ENCODE measurements at places on chromosomes 7 and 10.

GRCh38 chr7:107953924-107954303, 49.0 kb downstream of the LAMB1 start:
- no peak for DNase-seq

- peak; percentile 84 for DNase-seq
Measured at GRCh38 chr7:73718905-73719805, at the start of gene STX1A. Gene STX1A, minus strand, starts transcription at chr7:73719669. Its CDS starts 38 bp downstream, at chr7:73719631.

DNA sequence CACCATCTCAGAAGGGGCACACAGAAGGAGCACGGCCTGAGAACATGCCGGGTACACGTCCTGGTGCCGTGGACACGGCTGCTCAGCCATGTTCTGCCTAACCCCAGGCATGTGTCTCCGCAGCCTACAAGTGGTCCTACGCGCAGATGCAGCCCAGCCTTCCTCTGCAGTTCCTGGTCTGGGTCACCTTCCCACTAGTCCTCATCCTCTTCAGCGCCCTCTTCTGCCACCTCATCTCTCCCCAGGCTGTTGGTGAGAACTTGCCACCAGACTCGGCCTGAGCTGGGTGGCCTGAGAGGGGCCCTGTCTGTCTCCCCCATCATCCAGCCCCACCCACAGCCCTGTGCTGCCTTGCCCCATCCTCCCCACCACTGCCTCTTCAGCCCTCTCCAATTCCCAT, 5.3 kb downstream of the CLCN1 start:
- no peak for DNase-seq

DNA sequence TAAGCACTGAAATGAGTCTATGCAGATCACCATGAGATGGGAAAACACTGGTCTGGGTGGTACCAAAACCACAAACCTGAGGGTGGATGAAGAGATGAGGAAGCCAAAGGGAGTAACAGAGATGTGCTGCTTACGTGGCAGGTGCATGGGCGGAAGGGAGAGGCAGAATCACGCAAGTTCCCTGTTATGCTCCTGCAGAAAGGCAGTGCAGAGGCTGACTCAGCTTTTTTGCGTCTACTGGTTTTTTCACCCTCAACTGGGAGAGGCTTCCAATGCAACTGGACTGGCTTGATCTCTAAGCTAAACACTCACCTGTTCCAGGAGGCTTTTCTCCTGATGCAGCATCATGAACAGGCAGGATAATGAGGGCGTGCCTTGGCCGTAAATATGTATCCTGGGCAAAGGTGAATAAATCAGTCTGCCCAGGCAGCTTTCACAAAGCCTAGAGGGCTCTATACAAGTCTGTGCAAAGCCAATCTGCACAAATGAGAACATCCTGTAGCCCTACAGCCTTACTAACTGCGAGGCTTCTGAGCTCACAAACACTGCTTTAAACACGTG, 95.4 kb upstream of the AFAP1L2 start:
- DNase-seq, result peak; percentile 54

DNA sequence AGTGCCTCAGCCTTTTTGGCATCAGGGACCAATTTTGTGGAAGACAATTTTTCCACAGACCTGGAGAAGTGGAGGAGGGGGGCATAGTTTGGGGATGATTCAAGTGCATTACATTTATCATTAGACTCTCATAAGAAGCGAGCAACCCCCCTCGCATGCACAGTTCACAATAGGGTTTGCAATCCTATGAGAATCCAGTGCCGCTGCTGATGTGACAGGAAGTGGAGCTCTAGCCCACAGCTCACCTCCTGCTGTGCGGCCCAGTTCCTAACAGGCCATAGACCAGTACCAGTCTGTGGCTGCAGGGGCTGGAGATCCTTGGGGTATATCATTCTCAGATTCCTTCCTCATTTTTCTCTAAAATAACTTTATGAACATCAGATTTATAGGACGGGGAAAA, 50.8 kb downstream of the ATAD1 start:
- DNase-seq, result no peak

All from NAMALWA (cell line).